Fibroblast of lung (primary cell): ENCODE measurements at places on chromosomes 6 and 20. TPM values are rescaled to one million over a fixed set of nuclear protein-coding genes. Genes with fewer than 3 reads are reported as not detected.

PRKN gene
- total RNA-seq: 4.6 and 5.6 TPM in 2 replicates

GRCh38 chr6:30129265-30130178, 6.4 kb upstream of the TRIM40 start:
- no peak for DNase-seq

DNA sequence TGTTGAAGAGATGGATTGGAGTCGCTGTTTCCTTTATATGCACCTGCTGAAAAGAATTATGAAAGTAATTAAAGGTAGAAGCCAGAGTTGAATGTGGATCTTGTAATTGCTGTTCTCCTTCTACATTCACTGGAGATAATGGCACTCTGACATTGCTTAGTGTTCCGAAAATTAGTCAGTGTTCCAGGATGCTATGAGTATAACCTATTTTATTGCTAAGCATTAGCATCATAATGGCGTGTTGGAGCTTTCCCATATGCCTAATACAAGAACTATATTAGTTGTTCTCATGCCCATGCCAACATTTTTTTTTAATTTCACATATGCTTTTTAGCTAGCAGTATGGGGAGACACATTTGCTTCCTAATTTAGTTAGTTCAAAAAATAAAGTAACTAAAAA, 236.4 kb downstream of the ARHGAP18 start:
- no peak for DNase-seq

DNA sequence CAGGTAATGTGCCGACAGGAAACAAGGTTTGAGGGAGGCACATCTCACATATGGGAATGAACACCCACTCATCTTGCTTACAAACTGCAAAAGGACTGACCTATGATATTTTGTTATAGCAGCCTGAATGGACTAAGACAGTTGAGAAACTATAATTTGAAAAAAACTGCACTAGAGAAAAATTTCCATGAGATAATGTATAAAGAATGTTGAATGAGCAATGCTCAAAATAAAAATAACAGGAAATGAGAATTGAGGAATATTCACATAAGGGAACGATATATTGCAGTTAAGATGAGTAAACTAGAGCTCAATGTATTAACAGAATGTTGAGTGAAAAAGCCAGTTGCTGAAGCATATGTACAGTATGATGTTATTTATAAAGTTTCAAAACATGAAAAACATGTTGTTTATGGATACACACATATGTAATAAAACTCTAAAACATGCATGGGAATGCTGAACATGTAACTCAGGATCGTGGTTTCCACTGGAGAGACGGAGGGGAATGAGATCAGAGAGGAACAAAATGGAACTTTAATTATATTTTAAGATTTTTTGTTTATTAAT, 6.3 kb upstream of the TBC1D22B start:
- peak; percentile 47 for DNase-seq
